ENCODE measurements at places on chromosomes 12 and 14.

DNA sequence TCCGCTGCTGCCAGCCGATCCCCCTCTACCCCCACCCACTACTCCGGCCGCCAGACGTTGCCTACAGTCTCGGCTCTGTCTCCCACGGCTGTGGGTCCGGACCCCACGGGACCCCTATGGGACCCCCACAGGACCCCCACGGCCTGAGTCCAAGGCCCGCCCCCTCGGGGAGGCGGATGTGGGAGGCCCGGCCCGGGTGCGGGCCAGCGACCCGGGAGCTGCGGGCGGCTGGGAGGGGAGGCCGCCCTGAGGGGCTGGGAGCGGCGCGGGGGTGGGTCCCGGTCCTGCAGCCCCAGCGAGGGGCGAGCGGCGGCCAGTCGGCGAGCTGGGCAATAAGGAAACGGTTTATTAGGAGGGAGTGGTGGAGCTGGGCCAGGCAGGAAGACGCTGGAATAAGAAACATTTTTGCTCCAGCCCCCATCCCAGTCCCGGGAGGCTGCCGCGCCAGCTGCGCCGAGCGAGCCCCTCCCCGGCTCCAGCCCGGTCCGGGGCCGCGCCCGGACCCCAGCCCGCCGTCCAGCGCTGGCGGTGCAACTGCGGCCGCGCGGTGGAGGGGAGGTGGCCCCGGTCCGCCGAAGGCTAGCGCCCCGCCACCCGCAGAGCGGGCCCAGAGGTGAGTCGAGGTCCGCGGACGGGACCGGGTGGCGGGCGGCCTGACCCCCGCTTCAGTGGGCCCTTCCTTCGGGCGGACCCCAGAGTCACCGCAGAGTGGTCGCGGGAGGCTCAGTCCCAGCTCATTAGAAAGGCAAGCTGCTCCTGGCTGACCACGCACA, at the start of gene ACVRL1:
Gene ACVRL1, plus strand, starts transcription at position 422 of the 773 bp plus-strand sequence. CDS start 4,971 bp downstream, outside the sequence.
- DNase-seq = no peak

DNA sequence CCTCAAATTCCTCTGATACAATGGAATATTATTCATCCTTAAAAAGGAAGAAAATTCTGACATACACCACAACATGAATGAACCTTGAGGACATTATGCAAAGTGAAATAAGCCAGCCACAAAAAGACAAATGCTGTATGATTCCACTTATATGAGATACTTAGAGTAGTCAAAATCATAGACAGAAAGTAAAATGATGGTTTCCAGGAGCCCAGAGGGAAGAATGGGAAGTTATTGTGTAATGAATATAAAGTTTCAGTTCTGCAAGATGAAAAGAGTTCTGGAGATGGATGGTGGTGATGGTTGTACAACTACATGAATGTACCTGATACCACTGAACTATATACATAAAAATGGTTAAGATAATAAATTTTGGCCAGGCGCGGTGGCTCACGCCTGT, 18.3 kb downstream of the VWF start:
- no peak for DNase-seq

- no peak for DNase-seq
Measured at GRCh38 chr14:70988452-70988851, 81.2 kb downstream of the PCNX1 start.

GRCh38 chr12:127194176-127194575, 1072.8 kb upstream of the TMEM132C start:
- DNase-seq = no peak

DNA sequence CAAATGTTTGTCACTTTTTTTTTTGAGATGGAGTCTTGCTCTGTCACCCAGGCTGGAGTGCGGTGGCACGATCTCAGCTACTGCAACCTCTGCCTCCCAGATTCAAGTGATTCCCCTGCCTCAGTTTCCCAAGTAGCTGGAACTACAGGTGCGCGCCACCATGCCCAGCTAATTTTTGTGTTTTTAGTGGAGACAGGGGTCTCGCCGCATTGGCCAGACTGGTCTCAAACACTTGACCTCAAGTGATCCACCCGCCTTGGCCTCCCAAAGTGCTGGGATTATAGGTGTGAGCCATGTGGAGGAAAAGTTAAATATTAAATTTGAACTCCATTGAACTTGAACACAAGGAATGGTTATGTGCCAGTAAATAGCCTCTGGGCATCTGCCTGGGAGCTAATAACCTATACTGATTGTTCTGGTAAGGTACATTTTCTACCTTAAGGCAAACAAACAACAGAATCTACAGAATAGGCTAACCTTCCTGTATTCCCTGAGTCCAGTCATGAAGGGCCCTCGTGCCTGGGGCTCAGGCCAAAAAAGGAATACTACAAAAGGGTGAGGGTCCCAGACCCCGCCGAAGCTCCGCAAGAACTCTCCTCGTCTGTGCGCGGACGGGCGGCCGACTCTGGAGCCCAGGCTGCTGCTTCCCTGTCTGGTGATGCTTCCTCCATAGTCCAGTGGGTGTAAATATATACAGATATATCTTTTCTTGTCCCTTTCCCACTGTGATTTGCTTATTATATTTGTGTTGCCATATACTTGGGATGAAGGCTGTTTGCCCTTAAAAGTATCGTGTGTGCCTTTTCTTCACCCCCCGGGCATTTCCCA, 74.0 kb upstream of the EIF5 start:
- no peak for DNase-seq

DNA sequence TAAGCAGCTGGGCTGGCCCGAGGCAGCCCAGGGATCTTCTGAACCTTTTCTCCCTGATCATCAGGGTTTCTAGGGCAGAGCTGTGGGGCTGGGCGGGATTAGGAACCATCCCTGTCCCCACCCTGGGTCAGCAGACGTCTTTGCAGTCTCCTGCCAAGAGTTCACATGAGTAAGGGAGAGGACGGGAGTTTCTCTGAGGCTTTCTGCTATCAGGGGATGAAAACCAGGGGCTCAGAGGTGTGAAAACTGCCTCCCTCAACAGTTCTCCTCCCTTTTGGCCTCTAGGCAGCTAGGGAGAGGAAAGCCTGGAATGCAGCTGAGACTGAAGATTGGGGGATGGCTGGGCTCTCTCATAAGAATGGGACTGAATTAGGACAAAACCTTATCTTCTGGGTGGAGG, 7.9 kb downstream of the ZNF385A start:
- no peak for DNase-seq

DNA sequence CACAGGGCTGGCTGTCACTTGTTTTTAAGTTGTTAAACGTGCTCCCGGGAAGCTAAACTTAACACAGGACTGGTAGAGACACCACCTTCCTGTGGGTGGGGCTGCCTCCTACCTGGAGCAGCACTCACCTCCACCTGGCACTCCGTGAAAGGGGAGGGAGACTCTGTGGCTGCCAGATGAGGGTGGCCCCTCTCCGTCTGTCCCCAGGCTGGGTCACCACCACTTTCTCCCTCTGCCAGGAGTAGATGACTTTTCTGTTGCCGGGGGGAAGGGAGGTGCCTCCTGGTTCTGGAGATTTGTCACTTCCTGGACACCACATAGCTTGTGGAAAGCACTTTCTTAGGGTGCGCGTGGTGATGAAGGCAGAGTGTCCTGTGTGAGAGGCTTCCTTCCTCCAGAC, 81.3 kb downstream of the WDR20 start:
- no peak for DNase-seq

DNA sequence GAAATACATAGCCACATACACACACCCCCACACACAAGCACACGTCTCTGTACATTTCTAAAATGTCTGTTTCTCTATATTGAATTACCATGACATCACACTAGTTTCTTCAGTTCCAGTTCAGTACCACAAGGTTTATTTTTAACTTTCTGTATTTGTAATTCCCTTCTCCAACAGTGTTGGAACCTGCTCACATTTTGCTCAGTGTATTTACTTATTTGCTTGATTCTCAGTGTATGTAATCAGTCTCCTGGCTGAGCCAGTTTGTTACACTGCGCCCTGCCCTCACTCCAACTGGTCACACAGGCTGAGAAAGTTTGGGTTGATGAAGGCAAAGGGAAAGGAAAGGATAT, 67.1 kb downstream of the MON2 start:
- no peak for DNase-seq

DNA sequence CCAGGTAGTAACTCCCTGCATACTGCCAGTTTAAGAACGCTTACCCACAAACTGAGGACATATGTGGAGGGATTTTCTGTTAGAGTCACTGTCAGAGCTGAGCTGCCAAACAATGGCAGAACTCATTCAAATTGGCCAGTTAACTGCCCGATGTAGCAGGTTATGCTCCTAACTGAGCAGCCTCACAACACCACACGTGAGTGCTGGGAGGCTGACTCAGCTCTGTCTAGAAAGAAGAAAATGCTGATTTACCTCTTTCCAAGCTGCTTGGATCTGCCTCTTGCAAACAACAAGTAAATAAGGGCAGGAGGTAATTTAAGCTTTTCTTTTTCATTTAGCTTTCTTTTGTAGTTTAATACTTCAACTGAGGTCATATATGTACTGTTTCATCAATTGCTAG, 195.6 kb downstream of the PELI2 start:
- DNase-seq = no peak

- DNase-seq = no peak
Measured at GRCh38 chr14:49287004-49287403, 299.2 kb downstream of the RPS29 start.

GRCh38 chr12:46260124-46260912, 8.5 kb downstream of the SLC38A1 start:
- no peak for DNase-seq

GRCh38 chr14:57933349-57933748, 67.5 kb upstream of the SLC35F4 start:
- DNase-seq = no peak

DNA sequence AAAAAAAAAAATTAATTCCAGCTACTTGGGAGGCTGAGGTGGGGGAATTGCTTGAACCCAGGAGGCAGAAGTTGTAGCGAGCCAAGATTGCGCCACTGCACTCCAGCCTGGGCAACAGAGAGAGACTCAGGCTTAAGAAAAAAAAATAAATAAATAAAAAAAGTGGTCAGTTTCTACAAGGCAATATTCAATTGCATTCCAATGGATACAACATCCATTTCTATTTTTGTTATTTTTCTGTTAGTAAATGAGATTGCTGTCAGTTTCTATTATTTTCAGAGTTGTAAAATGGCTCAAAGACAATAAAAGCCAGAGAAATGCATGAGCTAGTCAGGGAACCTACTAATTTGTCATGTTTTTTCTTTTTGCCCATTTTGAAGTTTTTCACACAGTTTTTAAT, 119.2 kb downstream of the PDE3A start:
- DNase-seq = no peak

GRCh38 chr12:67137256-67137655, 131.9 kb upstream of the CAND1 start:
- DNase-seq = no peak

DNA sequence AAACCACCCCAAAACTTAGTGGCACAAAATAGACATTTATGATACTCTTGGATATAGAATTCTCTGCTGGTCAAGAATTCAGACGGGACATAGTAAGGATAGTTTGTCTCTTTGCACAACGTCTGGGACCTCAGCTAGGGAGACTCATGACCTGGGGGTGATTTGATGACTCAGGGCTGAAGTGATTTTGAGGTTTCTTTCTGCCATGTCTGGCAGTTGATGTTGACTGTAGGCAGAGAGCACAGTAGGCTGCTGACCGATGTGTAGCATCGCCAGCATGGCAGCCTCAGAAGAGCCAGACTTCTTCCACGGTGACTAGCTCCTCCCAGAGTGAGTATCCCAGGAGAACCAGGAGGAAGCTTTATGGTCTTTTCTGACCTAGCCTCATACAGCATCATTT, 88.9 kb upstream of the FRMD6 start:
- no peak for DNase-seq

DNA sequence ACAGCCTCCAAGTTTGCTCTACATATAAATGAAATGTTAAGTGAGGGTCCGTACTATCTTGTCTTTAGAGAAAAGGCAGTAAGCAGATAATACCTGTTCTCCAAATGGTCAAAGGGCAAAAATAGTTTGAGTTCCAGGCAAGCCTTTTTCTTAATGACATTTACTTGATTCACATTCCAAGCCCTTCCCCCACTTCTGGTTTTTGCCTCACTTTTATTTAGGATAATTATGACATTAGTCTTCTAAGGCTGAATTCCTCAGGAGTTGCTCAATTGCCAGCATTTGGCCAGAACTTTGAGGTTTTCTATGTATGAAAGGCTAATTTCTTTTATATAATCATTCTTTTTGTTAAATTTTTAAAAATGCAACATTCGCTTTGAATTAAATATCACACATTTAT, 62.5 kb upstream of the DUSP6 start:
- no peak for DNase-seq

DNA sequence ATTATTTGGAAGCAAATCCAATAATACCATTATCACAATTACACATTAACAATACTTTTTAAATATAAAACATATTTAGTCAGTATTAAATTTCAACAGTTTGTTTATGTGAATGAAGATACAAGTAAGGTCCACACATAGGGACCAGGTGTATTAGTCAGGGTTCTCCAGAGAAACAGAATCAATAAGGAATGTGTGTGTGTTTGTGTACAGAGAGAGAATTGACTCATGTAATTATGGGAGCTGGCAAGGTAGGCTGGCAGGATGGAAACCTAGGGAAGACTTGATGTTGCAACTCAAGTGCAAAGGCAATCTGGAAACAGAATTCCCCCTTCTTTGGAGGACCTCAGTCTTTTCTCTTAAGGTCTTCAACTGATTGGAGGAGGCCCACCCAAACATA, 123.2 kb upstream of the OTX2 start:
- no peak for DNase-seq

- no peak for DNase-seq
Measured at GRCh38 chr12:23356440-23356839, 593.0 kb downstream of the SOX5 start.

GRCh38 chr12:25929142-25929541, 29.3 kb upstream of the RASSF8 start:
- no peak for DNase-seq

DNA sequence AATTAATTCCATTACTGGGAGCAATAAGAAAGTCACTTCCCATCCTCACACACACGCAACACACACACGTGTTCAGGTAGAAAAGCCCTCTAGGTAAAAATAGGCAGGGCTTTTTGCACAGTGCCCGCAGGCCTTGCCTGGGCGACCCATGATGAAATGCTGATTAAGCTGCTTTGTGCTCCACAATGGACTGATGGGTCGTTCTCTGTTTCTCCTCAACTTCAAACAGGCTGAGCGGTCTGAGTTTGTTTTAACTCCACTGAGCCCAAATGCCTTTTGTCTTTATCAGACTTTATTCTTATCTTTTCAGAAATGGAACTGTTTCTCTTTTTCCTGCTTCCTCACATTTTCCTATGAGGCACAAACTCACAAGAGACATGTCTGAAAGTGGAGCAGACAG, 9.4 kb upstream of the DACT1 start:
- no peak for DNase-seq

Measured in stimulated activated CD4-positive, alpha-beta T cell treated with anti-CD3 and anti-CD28 coated beads, Interleukin-1b, Interleukin-23, amount 100 ng/mL, for 1 hour (primary cell).